Stimulated activated CD8-positive, alpha-beta memory T cell treated with anti-CD3 and anti-CD28 coated beads, Interleukin-4, amount 100 ng/mL, for 24 hours (primary cell): ENCODE measurements at places on chromosomes 13 and 19.

GRCh38 chr13:22082437-22083100 lies 411.7 kb downstream of the FGF9 start:
- DNase-seq = no peak

GRCh38 chr13:27259831-27260230 lies 8.5 kb downstream of the RPL21 start:
- DNase-seq = no peak

DNA sequence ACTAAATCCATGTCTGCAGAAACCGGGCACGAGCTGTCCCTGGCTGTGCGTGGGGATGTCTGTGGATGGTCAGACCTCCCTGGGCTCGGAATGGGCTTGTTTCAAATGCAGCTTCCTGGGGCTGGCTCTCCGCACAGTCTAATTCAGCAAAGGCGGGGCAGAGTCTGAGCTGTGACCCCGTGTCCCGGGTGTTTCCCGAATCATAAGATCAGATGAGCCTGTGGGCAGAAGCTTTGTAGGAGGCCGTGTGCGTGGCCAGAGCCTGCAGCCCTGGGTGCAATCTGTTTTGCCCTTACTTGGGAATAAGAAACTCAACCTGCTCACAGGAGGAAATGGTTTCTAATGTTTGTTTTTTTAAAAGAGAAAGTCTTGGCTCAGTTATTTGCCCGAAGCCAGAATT lies 13.9 kb upstream of the GNA11 start:
- DNase-seq = no peak

DNA sequence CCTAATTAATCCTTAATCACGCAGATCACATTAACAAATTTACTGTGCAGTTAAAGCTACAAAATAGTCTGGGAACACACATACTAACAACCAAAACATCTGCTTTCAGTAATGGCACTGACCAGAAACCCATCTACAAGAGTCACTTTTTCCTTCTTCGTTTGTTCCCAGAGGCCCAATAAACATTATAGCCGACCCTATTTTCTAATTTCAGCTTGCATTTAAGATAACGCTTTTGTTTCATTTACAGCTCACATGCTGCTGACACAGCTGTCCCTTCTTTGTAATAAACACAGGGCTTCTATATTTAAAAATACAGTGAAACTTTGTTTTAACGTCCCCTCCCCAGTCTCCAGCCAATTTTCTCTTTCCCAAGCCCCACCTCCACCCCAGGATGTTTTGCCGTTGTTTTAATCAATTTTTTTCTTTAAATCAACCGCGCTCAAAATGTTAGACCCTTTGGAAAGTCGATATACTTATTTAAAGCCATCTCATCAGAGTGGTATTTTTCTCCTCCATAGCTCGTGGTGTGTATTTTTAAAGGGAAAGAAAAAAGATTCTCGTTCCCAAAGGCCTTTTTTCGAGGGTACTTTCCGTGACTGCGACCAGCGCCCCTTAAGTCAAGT lies 1.7 kb upstream of the WBP4 start:
- no peak for DNase-seq

- no peak for DNase-seq
Measured at GRCh38 chr13:96052656-96053002, 572 bp downstream of the UGGT2 start.

DNA sequence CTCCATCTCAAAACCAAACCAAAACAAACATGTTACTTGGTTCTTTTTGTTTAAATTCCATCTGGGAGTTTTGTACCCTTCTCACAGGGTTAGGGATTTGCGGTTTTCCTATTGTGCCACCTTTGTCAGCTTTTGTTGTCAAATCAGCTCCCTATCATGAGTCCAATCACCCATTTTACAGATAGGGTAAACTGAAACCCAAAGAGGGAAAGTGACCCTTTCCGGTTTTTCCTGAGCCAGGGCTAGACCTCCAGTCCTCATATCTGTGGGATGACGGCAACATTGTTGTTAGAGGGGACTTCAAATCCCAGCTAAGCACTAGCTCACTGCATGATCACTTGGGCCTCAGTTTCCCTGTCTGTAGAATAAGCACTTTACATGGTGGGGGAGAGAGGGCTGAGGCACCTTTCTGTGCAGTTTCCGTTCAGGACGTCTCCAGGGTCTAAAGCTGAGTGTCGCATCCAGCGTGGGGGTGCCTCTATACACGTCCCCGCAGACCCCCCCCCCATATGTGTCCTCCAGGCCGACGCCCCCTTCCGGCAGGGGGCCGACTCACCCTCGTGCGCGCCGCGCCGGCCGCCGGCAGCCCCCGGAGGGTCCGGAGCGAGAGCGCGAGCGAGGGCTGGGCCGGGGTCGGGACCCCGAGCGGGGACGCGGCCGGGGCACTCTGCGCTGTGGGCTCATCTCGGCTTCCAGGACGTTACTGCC lies 3.9 kb downstream of the CCDC194 start:
- DNase-seq = no peak

DNA sequence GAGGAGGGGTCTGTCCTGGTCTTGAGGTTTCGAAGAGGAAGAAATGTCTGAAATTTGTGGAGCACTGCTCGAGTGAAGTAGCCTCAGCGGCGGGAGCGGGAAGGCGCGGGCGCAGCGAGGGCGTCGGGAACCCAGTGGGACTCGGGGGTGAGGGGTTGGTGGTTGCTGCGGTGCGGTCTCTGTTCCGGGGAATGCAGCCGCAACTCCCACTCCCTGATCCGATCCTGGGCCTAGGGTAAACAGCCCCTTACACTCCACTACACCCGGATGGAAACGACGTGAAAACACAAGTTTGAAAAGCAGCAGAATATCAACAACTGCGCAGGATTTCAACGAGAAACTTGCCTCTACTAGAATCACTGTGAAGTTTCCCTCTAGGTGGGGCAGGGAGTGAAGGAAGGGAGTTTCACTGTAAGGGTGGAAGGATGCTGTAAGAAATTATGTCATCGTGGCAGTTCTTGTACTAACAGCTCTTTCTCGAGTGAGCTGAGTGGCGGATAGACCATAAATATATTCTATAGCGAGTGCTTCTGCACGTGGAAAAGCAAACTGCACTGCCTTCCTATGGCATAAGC lies 2.0 kb upstream of the KLF12 start:
- DNase-seq = no peak

DNA sequence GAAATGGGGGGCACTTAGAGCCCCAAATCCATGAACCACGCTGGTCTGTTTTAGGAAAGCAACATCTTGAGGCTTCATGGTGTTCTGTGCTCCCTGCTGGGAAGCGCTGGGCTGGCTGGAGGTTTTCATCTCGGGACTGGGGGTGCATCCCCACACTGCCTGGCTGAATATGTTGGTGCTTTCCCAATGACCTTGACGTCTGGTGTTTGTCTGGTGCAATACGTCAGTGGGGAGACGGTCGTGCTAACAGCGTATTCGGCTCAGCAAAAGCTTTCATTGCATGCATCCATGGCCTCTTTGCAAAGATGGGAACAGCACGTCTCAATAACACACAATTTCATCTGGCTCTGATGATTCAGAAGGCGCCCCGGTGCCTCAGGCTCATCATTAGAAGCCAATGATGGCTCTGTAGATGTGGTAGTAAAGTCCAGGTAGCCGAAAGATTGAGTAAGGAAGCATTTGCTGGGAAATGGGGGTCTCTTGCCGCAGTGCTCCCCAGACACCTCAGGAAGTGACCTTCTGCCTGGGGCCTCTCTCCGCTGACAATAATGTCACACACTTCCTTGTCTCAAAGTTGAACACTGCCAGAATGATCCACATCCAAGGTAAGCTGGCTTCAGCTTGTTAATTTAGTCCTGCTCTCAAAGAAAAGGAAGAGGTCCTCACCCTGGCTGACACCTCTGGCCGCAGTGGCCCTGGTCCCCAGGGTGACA lies 97.7 kb downstream of the ING1 start:
- DNase-seq = no peak

DNA sequence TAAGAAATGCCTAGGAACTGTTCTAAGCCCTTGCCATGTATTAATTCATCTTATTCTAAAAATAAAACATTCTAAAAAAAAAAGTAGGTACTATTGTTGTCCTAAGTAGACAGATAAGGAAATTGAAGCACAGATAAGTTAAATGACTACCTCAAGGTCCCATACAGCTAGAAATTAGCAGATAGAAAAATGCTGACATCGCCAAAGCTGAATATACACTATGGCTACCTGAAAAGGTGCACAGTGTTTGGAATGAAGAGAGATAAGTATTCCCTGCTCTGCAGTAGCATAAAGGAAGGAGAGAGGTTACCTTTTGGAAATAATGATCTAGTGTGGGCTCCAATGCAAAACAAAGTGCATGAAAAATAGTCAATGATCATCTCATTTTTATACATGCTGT lies 65.3 kb downstream of the DCT start:
- DNase-seq = no peak

- DNase-seq = no peak
Measured at GRCh38 chr19:51535535-51535934, 4.1 kb upstream of the SIGLEC6 start.

DNA sequence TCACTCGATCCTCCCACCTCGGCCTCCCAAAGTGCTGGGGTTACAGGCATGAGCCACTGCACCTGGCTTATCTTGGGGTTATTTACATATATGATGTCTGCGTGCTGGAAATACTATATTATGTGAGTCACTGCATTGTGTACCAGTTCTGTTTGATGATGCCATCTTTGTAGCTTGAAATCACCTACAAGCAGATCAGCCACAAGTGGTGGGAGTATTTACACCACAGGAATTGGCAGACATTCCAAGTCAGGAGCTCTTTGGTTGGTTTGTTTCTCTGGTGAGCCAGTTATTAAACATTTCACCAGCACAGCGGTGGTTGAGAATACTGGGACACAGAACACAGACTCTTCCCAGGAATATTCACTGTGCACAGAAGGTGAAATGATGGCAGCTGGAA lies 4.5 kb upstream of the TIMM44 start:
- DNase-seq = no peak

- DNase-seq = no peak
Measured at GRCh38 chr13:91825516-91825915, 427.1 kb downstream of the GPC5 start.

GRCh38 chr13:96762876-96763275 lies 231.4 kb downstream of the OXGR1 start:
- DNase-seq = no peak
